ENCODE measurements at places on chromosomes 4 and X. TPM values are rescaled to one million over a fixed set of nuclear protein-coding genes. Genes with fewer than 3 reads are reported as not detected.

The TCEAL5 gene
- not detected for total RNA-seq

The ARHGEF6 gene
- total RNA-seq: 5.2 TPM

The H2BW2 gene
- not detected for total RNA-seq

The NR0B1 gene
- not detected for total RNA-seq

The MAGEA8 gene
- total RNA-seq: not detected

The FAM184B gene
- total RNA-seq: 0.05 TPM

The NXF2B gene
- not detected for total RNA-seq

The CXCL9 gene
- not detected for total RNA-seq

The RAB33A gene
- total RNA-seq: not detected

The KLHL4 gene
- not detected for total RNA-seq

The SAGE1 gene
- total RNA-seq: not detected

The GAB3 gene
- not detected for total RNA-seq

The ADAM29 gene
- total RNA-seq: not detected

The TMEM47 gene
- 84.4 TPM for total RNA-seq

The DDX3X gene
- 203 TPM for total RNA-seq

The MAGEA11 gene
- 0.17 TPM for total RNA-seq

The CLNK gene
- not detected for total RNA-seq

The HSFX4 gene
- not detected for total RNA-seq

The TNMD gene
- total RNA-seq: not detected
